ENCODE measurements at places on chromosomes 3 and 15.

DNA sequence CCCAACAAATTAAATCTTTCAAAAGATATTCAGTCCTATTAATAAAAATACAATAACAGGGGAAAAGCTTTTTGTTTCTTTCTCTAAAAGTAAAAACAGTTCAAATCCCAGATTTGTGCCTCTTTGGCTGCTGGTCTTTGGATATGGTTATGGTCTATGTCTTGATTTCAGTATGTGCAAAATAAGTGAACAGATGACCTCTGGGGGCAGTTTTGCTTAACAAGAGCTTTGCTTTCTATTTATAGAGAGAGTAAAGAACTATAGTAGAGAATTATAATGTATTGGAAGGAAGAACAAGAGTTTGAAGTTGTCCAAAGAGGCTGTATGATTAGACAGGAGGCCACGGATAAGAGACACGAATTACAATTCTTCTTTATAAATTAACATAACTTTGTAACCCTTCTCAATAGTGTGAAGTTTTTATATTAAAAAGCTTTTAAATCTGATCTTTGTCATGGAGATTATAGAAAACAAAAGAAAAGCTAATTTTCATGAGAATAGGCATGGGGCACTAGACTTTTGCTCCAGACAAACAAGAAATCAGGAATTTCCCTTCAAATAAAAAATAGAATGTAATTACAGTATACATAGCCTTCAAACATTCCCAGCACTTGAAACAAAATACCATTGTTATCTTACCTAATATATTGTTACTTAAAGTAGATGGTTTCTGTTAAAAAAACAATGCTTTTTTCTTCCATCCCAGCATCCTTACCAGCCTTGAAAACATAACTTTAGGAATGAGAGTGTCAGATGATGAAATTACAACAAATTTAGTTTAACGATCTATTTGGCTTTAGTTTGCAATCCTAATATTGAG is 432.7 kb upstream of the ARHGEF26 start:
- no peak for DNase-seq

DNA sequence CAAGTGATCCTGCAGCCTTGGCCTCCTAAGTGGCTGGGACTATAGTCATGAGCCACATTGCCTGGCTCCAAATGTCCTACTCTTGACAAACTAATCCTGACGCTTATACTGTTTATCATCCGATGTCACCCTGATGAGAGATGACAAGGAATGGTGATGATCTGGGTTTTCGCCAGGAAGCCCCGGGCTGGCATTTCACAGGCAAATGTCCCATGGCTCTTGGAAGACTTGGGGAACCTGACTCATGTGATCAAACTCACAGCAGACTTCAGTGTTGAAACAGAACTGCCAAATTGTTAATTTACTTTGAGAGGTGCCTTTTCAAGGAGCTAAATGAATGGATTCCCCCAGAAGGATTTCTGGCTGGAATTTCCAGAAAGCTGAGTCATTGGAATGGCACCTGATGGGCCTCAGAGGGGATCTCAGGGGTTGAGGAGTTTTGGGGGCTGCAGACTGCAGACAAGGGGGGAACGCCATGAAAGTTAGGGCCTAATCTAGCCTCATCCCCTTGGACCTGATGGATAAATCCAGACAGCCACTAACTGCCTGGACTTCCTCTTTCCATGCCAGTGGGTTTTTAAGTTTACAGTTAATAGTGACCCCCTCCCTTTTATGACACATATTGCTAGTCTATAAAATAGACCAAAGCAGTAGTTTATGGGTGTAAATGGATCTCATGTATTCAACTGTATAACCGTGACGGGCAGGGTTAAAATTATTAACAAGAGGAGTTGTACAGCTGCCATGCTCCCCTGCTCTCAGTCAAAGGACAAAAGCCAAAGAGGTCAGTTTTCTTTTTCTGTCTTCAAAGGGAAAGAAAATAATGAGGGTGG is 146.6 kb downstream of the CHSY1 start:
- peak; percentile 42 for DNase-seq

DNA sequence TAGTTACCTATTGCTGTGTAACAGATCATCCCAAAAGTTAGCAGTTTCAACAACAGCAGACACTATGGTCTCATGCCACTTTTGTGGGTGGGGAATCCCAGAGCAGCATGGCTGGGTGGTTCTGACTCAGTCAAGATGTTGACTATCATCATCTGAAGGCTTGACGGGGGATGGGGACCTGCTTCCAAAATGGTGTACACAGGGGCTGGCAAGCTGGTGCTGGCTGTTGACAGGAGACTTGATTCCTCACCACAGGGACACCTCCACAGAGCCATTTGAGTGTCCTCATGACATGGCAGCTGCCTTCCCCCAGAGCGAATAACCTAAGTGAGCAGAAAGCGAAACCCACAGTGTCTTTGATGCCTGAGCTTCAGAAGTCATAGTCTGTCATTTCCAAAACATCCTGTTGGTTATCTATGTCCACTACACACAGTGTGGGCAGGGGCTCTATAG is 19.1 kb downstream of the DNAJB8 start:
- no peak for DNase-seq

DNA sequence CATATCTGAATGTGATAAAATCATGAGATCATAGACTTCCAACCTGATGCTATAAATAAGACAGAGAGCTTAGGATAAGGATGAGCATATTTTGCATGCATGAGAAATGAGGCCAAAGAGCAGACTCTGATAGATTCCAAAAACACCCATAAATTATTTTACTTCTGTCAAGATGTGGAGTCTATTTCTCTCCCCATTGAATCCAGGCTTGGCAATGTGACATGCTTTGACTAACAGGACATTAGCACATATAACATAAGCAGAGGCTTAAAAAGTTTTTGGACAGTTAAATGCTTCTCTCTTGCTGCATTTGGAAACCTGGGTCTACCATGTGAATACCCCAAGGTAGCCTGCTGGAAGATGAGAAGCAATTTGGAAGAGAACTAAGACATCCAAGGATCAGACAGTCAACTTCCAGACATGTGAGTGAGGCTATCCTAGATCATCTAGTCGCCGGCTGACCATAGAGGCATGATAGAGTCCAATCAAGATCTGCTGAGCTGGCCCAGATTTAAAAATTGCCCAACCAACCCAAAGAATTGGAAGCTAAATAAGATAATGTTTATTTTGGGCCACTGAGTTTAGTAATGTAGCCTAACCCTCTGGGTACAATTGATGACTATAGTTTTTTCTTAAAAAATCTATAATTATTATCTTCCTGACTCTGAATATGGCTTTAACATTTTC is 30.3 kb downstream of the MYLK start:
- DNase-seq: no peak

DNA sequence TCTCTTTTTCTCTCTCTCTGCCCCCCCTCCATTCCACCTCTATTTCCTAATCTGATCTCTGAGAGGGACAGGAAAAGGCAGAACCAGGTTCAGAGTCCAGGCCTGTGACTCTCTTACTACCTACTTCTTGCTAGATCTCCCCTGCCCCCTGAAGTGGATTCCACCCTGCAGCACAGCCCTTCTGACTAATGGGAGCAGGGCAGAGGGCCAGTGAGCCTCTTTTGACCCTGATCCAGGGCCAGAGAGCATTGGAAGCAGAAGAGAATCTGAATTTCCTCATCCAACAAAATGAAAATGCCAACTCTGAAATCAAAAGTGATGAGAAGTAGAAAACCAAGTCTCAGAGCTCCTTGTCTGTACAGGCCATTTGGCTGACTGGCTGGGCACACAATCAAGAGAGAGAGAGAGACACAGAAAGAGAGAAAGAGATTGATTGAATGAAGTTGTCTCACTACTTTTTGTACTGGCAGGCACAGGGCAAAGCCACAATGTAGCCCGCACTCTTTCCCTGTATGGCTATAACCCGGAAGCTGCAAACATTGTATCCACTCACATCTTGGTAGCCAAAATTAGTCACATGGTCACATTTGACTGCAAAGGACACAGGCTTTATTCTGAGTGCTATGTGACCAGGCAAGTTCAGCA is 31.6 kb upstream of the GLCE start:
- no peak for DNase-seq

DNA sequence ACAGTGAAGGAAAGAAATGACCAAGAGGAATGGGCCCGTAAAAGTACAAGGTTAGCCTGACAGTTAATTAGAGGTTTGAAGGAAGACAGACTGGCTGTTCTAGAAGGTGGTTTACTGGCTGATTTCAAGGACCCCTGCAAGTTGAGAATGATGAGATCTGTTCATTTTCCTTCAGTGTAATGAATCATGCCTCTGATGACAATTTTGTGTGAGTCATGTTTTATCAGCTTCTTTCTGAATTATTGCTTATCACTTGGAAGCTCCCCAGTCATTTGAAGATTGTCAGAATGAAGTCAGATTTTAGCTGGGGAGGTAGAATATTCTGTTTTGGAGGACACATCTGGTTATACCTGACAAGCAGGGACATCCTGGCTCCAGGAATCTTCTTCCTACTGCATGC is 50.6 kb downstream of the DRD3 start:
- DNase-seq: no peak

- DNase-seq: no peak
These were observed 34.8 kb downstream of the FAM3D start for GRCh38 chr3:58631742-58632141.

GRCh38 chr3:160746976-160747375 is 9.1 kb upstream of the PPM1L start:
- DNase-seq: no peak

DNA sequence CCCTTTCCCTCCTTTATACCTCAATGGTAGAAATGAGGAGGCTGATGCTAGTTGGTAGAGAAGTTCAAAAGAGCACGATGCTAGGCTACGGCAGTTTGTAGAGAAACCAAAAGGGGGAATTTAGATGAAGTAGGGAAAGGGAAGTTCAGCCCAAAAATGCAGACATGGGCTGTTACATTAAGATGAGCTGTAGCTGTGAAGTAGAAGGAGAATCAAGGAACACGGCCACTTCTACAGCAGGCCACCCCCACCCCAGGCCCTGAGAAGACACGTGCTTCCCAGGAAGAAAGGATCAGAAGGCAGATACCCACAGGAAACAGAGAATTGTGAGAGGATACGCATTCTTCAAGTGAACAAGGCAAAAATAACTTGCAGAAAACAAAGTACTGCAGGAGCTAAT is 2.1 kb upstream of the PARP14 start:
- DNase-seq: no peak

GRCh38 chr3:160784853-160785252 is 28.8 kb downstream of the PPM1L start:
- DNase-seq: no peak

DNA sequence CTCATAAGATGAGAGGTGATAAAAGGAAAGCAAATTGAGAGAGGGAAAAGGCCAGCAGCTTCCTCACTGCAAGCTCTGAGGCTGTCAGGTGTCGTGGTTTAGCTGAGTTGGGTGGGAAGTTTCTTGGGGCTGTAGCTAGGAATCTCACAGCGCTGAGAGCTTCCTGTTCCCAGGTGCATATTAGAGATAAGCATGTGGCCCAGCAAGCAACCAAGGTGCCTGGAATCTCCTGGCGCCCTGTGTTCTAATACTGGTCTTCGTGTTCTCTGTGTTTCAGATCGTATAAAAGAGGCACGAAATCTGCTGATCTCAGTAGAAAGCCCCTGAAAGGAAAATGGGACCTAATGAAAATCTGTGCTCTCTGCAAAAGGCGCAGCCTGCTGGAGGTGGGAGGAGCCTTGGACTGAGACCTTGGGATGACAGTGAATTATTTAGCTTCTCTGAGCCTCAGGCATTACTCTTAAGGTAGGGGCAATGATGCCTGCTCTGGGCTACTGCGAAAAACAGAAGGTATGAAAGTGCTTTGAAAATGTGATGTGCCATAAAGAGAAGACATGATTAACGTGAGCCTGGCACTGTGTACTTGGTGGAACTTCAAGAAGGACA is 499.9 kb downstream of the TBL1XR1 start:
- DNase-seq: no peak

- DNase-seq: no peak
These were observed 187.3 kb upstream of the ATP11B start for GRCh38 chr3:182605882-182606611.

DNA sequence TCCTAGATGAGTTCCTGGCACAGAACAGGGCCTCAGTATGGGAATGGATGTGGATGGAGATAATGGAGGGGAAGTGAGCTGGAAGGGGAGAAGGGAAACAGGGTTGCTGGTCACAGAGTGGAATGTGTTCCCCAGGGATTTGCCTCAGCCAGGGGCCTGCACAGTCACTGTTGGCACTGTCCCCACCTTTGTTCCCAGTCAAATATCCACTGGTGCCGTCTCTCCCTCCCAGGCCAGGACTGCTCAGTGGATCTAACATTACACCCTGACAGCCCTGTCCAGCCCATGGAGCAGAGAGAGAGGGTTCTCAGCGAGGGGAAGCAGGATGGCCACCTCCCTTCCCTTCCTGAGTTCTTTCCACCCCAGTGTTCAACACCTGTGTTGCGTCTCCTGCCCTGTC is 1.5 kb upstream of the PPP1R2 start:
- no peak for DNase-seq

- peak; percentile 30 for DNase-seq
These were observed 186.0 kb downstream of the UBE2E2 start for GRCh38 chr3:23389089-23389488.

- DNase-seq: no peak
These were observed 123.2 kb upstream of the RAP2B start for GRCh38 chr3:153038779-153039178.

DNA sequence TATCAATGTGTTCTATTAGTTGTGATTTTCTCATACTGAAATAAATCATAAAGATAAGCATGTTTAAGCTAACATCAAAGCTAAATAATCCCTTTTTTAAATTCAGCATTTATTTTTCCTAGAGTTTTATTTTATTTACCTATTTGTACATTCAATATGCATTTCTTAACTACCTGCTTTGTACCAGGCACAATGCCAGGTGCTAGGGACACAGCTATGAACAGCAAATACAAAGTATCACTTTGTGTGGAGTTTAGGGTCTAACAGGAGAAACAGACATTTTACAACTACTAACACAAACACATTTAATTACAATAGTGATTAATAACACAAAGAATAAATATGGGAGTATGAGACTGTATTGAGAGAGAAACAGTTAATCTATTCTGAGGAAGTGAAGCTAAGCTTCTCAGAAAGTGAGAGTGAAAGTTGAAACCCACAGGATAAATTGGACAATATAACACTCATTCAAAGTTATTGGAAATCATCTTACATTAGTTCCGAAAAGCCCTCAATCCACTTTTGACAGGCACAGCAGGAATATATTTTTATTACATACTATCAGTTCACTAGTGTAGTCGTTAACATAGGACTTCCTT is 159.6 kb downstream of the GBE1 start:
- DNase-seq: no peak

DNA sequence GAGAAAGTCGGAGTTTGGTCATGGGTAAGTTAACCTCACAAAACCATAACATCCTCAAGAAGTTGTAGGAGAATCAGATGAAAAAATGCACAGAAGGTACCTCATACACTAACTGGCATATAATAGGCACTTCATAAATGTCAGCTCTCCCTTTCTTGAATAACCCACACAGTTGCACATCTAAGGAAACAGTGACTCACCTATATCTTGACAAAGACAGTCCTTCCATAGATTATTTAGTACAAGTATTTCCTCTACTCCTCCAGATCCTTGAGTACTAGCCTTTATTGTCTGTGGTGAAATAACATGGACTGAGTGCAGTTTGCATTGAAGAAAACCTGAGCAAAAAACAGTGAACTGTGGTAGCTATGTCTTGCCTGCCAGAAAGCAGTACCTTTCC is 46.6 kb downstream of the MAGI1 start:
- no peak for DNase-seq

- DNase-seq: no peak
These were observed 43.6 kb upstream of the KLF13 start for GRCh38 chr15:31283043-31283442.

- DNase-seq: no peak
These were observed 896 bp upstream of the KLHL25 start for GRCh38 chr15:85795337-85796305.

GRCh38 chr3:134801204-134801958 is 6.3 kb downstream of the EPHB1 start:
- no peak for DNase-seq

- DNase-seq: no peak
These were observed 245.3 kb downstream of the RPLP1 start for GRCh38 chr15:69697916-69698315.

All from NT2/D1 (cell line).